ENCODE measurements at places on chromosomes 7 and 10. TPM values are rescaled to one million over a fixed set of nuclear protein-coding genes. Genes with fewer than 3 reads are reported as not detected.

DNA sequence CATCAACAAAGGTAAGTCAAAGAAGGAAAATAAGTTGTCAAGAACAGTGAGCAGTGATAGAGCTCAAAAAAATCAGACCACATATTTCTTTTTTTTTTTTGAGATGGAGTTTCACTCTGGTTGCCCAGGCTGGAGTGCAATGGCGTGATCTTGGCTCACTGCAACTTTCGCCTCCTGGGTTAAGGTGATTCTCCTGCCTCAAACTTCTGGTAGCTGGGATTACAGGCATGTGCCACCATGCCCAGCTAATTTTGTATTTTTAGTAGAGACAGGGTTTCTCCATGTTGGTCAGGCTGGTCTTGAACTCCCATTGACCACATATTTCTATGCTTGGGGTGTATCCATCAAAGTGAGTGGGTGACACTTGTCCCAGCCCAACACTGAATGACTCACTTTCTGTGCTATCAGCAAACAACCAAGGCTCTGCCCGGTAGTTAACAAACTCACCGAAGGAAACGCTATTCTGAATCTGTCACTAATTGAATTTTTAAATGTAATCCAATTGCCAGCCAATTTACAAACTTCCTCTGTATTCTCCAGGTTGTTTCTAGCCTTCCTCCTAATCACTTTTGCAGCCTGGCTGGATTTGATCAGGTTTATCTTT, 19.6 kb upstream of the SMNDC1 start:
- DNase-seq, result no peak

The PVRIG gene
- total RNA-seq, result 3.1 TPM

GRCh38 chr10:114239117-114239993, at the start of gene VWA2:
TSS of gene VWA2 (plus strand) at chr10:114239254. CDS start at chr10:114248714, 9,460 bp downstream.
- DNase-seq, result no peak

DNA sequence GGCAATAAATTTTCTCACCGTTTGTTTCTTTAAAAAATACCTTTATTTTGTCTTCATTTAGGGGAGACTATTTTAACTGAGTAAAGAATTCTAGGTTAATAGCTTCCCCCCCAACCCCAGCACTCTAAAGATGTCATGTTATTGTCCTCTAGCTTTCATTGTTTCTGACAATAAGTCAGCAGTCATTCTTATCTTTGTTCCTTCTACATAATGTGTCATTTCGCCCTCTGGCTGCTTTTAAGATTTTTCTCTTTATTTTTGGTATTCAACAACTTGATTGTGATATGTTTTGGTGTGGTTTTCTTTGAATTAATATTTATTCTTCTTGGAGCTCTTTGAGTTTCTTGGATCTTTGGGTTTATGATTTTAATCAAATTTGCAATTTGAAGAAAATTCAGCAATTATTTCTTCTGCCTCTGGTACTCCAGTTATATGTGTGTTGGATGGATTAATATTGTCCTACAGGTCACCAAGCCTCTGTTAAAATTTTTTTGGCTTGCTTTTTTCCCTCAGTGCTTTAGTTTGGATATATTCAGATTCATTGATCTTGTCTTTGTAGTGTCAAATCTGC, 64.6 kb upstream of the ELN start:
- DNase-seq, result no peak

- DNase-seq, result no peak
Observed at GRCh38 chr10:63256009-63256773, 123.1 kb downstream of the NRBF2 start.

DNA sequence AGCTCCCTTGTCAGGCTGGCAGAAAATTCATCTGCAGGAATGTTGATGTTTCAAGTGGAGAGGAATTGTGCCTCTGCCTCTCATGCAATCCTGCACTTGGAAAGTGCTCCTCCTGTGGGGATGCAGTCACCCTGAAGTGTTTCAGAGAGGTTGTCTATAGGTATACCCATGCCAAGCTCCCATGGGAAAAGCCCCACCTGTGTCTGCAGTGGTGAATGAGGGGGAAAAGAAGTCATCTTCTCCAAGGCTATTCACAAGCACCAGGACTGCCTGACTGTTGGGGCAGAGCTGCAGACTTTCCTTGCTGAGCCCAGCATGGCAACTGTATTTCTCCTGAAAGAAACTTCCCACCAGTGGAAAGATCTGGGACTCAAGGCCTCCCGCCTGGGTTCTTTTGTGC, 35.5 kb downstream of the GPR22 start:
- DNase-seq, result no peak

DNA sequence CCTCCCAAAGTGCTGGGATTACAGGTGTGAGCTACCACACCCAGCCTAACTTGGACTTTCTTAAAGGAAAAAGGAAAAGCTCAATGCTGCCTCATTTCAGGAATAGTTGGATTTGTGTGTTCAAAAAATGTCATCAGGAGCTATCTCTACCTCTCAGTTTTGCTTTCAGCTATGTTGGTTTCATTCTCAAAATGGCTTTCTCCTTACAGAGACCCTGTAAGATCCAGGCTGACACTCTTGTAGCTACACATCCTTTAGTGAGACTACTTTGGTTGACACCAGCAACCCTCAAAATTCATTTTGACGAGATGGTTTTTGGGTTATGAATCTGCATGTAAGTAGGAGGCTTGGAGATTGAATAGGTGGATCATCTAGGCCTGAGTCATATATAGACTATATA, 269.7 kb upstream of the SORCS1 start:
- DNase-seq, result no peak

The ACADSB gene
- 36.1 TPM for total RNA-seq

- no peak for DNase-seq
Observed at GRCh38 chr10:12501324-12501723, 152.0 kb downstream of the CAMK1D start.

DNA sequence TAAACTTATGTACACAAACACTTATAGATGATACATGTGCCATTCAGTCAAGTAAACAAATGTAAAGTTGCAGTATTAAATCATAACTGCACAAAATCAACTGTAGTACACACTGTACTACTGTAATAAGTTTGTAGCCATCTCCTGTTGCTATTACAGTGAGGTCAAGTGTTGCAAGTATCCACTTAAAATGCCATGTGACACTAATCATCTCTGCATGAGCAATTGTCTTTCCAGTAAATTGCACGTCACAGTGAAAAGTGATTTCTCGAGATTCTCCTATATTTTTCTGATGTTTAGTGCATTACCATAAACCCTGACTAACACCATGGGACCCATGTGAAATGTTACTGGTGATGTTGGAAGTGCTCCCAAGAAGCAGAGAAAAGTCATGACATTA, 293.3 kb upstream of the SP4 start:
- no peak for DNase-seq

GRCh38 chr10:4241724-4242345, 456.8 kb upstream of the KLF6 start:
- DNase-seq, result peak; percentile 41

The ELFN1 gene
- 1.4 TPM for total RNA-seq

DNA sequence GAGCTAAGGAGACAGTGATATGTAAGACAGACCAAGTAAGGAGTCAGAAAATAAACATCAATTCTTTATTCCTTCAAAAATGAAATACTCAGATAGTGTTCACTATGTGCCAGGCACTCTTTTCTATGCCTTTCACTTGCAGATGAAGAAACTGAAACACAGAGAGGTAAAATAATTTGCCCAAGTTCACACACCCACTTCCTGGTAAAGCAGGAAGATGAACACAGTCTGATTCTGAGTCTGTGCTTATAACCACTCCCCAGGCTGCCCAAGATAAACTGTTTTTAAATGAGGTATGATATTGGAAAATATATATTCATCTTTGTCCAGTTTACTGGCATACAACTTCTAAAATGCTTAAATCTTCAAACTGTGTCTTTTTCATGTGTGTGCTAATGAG, 294.4 kb upstream of the NPVF start:
- no peak for DNase-seq

The GRM3 gene
- 0.09 TPM for total RNA-seq

DNA sequence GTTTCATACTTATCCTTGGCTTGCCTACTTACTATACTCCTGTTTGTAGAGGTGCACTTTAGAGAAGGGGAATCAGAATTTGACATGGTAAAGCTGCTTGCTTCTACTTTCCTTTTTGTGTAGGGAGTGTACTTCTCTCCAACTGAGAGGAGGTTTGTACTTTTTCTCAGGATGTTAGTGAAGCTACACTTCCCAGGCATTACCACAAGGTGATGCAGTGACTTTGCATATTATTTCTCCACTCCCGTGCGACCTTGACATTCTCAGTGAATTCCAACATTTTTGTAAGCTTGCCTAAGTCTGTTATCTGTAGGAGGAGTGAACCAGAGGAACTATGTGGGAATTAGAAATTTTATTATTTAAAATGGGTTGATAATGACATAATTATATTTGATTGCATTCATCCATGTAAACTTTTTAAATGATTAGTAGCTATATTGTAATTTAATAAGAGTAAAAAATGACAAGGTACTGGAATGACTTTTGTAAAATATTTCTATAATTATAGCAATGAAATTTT, 5.2 kb downstream of the TAX1BP1 start:
- DNase-seq, result no peak

DNA sequence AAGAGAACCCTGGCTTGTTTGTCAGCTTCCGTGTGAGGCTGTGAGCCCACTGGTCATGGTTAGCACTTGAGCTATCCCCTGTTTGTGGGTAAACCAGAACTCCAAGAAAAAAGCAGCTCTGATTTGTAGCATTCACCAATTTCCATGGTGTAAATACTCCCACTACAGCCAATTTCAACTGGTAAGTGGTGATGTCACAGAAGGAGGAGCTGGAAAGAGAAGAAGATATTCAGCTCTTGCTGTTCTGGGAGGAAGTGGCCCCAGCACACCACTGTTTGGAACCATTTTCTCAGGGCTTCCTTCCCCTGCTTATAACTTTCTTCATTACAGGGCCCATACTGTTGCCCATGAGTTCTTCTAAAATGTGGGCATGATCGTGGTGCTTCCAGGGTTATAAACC, 500.1 kb upstream of the ZMIZ1 start:
- no peak for DNase-seq

DNA sequence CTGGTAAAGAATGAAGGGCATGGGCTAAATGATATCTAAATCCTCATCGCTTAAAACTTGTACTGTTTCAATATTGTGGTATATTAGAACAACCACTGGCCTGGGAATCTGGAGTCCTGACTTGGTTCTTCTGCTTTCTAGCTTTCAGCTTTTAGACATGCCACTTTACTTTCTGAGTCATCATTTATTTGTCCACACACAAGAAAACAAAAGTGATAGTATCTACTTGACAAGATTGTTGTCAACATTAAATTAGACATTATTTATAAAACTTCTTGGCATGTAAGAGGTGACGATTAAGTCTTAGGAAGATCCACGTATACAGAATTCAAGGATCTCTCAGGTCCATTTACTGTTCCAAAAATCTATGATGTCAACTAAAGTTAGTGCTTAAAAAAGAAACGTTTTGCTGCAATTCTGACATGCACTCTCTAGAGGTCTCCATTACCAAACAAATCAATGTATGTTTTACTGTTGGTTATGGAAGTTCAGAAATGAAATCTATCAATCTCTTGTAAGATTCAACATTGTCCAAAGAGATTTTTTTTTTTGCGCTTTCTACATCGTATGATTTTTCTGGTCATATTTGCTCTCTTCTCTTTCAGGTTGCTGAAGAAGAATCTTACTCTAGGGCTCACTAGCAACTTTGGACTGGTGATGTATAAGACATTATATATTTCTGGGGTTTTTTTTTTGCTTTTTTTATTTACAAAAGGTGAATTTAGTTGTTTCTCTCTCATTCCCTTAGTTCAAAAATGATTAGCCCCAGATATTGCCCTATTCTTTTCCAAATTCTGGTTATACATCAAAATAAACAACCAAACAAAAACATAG, 53.6 kb upstream of the DYNC1I1 start:
- DNase-seq, result no peak

DNA sequence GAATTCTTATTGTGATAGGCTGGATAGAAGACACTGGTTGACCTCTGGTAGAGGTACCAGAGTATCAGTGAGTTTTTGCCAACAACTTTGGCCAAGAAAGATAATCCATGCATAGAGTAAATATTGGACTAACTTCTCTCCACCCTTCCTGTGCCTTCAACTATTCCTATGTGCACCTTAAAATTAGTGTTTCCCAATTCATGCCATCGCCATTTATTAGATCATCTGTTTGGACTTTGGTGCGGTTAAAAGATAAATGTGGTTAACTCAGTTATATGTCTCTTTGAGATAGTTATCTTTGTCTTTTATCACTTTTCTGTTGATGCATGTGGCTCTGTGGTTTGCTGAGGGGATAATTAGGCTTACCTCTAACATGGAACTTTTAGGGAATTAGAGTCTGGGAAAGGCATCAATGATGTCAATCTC, 4.6 kb downstream of the PAPSS2 start:
- DNase-seq, result no peak

DNA sequence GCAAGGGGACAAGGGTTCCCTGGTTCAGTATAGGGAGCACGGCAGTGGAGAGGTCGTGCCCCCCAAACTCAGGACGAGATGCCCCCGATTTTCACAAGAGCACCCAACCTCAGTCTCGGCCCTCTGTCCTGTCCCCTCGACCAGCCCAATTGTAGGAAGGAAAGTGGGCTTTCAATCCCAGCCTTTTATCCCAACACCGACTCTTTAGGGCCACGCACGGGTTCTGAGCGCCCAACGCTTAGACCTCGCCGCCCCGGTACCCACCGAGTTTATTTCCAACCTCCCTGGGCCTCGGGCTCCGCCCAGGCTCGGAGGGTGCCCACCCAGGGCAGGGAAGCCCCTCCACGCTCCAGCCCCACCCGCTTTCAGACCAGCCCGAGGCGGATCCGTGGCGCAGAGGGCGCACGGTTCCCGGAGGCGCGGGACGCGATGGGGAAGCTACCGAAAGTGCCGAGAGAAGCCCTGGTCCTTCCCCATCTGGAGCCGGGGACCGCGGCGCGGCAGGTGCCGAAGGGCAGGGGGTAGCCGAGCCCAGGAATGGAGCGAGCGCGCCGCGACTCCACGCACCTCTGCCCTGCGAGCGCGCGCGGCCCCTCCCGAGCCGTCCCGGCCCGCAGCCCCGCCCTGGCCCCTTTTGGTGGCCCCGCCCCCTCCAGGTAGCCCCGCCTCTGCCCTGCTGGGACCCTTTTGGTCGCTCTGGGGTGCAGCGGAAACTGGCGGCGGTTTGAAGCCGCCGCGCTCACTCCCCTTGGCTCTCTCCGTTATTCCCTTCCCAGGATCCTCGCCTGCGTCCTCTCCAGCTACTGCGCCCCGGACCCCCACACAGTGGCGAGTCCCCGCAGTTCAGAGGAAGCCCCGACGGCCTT, 20.4 kb downstream of the GRID2IP start:
- DNase-seq, result peak; percentile 14

DNA sequence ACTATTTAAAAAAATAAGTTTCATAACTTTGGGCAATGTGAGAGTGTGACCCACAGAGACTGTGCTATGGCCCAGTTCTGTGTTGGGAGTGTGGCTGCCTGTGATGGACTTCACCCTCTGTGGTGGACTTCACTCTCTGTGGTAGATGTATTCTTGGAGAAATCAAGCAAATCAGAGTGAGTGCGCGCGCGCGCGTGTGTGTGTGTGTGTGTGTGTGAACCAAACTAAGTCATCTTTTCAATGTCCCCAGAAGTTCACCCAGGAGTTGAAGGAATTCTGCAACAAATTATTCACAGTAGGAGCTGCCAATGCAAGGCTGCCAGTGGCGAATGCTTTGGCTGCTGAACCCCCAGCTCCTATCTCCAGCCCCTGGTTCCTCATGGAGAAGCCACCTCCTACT, 184.5 kb downstream of the ADAM12 start:
- no peak for DNase-seq
